ENCODE measurements at places on chromosomes 12 and 14. TPM values are rescaled to one million over a fixed set of nuclear protein-coding genes. Genes with fewer than 3 reads are reported as not detected.

Gene DEGS2
- not detected for total RNA-seq

Gene ACSS3
- 2.6 TPM for total RNA-seq

Gene UBR7
- 48.2 TPM for total RNA-seq

Gene CCDC198
- not detected for total RNA-seq

Gene LRRC10
- not detected for total RNA-seq
